Activated T-cell treated with anti-CD3 and anti-CD28 coated beads, Interleukin-2, amount 50 U/mL, for 24 hours (primary cell): ENCODE measurements at places on chromosomes 4 and X.

DNA sequence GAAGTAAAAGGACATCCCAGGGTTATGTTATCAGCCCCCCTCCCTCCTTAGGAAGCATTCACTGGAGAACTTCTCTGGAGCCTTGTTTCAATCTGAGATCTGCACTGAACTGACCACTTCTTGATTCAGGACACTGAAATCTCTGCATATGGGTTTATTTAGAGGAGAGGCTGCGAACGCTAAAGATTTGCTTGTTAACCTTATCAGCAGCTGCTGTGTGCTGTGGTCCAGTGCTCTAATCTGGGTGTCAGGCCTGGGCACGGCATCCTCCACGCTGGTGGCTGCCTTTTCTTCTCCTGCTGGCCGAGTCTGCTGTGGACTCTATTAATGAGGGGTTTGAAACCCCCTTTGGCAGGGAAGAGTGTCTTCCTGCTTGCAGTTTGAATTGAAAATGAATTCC is 1094.7 kb upstream of the TENM3 start:
- no peak overlapping the region for H3K27ac ChIP-seq
- H3K36me3 ChIP-seq: no peaks in the 10 kb centered on the region
- H3K4me1 ChIP-seq: no peaks in the 10 kb centered on the region
- H3K4me3 ChIP-seq: no peak overlapping the region
- no peaks in the 10 kb centered on the region for H3K27me3 ChIP-seq

DNA sequence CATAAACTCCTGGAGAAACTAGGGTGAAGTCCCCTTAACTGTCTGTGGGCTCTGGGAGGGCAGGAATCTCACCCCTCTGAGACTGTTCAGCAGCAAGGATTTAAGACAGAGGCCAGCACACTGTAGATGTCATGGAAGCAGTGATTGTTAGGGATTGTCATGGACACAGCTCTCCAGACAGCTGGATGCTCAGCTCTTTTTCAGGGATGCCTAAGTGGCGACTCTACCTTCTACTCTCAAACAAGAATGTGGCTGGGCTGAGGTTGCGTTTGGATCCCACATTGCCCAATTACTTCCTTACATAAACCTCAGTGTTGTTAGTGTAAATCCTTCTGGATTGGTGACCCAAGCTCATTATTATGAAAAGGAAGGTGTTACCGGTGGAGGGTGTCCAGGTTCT is 291.9 kb upstream of the VCX3A start:
- no peaks in the 10 kb centered on the region for H3K4me1 ChIP-seq
- no peak overlapping the region for H3K27ac ChIP-seq
- H3K27me3 ChIP-seq: no peaks in the 10 kb centered on the region
- H3K36me3 ChIP-seq: no peaks in the 10 kb centered on the region
- no peak for DNase-seq
- H3K4me3 ChIP-seq: no peak overlapping the region

GRCh38 chr4:88940506-88940905 is 116.5 kb downstream of the FAM13A start:
- no peak for DNase-seq
- peaks cover 26% of the 10 kb centered on the region for H3K4me1 ChIP-seq
- H3K27ac ChIP-seq: no peak overlapping the region
- H3K4me3 ChIP-seq: no peak overlapping the region

GRCh38 chr4:76381986-76382385 is 39.0 kb downstream of the CCDC158 start:
- peaks cover 31% of the 10 kb centered on the region for H3K27me3 ChIP-seq
- no peak overlapping the region for H3K4me3 ChIP-seq
- no peak overlapping the region for H3K27ac ChIP-seq
- no peaks in the 10 kb centered on the region for H3K36me3 ChIP-seq
- peaks cover 1% of the 10 kb centered on the region for H3K4me1 ChIP-seq

DNA sequence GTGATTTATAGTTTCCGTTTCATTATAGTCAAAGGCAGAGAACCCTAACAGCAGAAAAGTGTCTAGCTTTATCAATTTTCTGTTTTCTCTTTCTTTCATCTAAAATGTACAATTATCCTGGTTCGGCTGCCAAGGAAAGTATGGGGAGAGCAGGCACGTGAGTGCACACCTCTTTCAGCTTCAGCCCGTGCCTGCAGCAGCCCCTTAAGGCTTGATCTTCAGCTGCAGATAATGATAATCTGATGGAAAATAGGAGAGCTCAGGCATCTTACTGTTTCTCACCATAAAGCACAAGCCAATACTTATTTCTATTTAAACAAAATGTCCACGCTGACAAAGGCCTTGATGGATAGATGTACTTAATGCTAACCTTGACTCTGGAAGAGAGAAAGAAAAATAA is 334.4 kb downstream of the UNC5C start:
- DNase-seq: no peak
- no peaks in the 10 kb centered on the region for H3K36me3 ChIP-seq
- H3K27ac ChIP-seq: no peak overlapping the region
- no peak overlapping the region for H3K4me3 ChIP-seq

GRCh38 chrX:123846577-123847038 is 13.2 kb upstream of the XIAP start:
- peaks cover 11% of the 10 kb centered on the region for H3K27me3 ChIP-seq
- H3K4me3 ChIP-seq: no peak overlapping the region
- H3K27ac ChIP-seq: no peak overlapping the region
- peaks cover 8% of the 10 kb centered on the region for H3K4me1 ChIP-seq
- no peaks in the 10 kb centered on the region for H3K36me3 ChIP-seq

- DNase-seq: no peak
- H3K36me3 ChIP-seq: no peaks in the 10 kb centered on the region
- no peak overlapping the region for H3K27ac ChIP-seq
- H3K27me3 ChIP-seq: peaks cover 35% of the 10 kb centered on the region
- no peaks in the 10 kb centered on the region for H3K4me1 ChIP-seq
- no peak overlapping the region for H3K4me3 ChIP-seq
These were observed 2.7 kb downstream of the CT55 start for GRCh38 chrX:135168486-135168885.
